ENCODE measurements at places on chromosomes 16 and 17.
A peak's percentile ranks its signal among the peaks of the same experiment; 100 is the strongest.

DNA sequence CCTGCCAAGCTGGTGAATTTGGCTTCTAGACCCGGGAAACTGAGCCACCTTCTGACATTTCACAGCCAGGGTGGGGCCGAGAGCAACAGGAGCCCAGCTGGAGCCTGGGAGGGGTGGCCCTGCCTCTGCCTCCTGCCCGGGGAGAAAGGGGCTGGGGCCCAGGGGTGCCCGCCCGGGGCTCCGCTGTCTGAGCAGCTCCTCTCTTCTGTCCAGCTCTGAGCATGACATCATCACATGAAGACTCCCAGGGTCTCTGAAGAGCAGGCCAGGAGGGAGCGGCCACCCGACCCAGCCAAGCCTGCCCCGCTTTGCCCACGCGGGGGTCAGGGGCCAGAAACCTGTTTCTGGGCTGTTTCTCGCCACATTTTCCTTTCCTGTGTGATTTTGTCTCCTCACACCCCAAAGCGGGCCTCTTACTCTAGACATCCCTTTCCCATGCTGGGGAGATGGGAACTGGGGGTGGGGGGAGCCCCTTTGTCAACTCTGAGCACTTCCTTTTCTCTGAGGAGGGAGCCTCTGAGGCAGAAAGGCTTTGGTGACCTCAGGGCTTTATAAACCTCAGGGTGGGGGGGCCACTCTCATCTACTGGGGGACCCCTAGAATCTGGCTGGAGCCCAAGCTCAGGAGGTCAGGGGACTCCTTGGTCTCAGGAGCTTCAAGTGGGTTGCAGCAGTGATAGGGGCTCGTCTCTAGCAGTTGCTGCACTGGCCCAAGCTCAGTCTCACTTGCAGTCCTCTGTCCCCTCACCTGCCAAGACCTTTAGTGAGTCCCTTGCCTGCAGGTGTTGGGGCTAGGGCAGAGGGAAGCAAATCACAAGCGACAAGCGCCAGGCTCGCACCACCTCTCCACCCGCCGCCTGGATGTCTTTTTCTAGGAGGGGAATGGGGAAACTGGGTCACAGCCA, 7.6 kb downstream of the UBALD2 start:
- no peak for DNase-seq

GRCh38 chr16:89411335-89411850, 79.0 kb downstream of the ANKRD11 start:
- DNase-seq: no peak

GRCh38 chr16:83137894-83138293, 511.1 kb downstream of the CDH13 start:
- DNase-seq: no peak

GRCh38 chr17:3794557-3795389, 6.2 kb downstream of the ITGAE start:
- DNase-seq: no peak

DNA sequence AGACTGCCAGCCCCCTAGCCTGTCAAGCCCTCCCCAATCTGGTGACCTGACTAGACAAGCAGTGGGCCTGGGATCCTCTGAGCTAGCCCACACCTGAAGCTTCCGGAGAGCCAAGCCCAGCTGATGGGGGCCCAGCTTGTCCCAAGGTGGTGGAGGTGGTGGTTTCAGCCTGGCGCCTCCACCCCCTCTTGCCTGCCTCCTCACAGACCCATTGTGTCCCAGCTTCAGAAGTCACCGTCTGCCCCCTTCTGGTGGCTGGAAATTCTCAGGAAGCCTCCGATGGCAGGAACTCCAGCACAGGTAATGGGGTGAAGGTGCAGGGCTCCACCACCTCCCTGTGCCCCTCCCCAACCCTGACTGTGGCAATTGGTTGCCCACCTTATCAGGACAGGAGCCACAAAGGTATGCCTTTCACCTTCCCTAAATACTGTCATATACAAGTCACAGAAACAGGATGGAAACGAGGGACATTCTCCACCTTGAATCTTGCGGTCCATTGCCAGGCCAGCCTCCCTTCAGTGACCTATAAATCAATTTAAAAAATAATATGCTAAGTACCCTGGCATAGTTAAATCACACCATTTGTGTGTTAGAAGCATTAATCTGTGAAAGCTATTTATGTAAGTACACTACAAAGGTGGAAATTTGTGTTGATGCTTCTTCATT, 66.0 kb upstream of the ZNF423 start:
- DNase-seq: no peak

GRCh38 chr16:75319513-75320411, 68.3 kb upstream of the BCAR1 start:
- no peak for DNase-seq

DNA sequence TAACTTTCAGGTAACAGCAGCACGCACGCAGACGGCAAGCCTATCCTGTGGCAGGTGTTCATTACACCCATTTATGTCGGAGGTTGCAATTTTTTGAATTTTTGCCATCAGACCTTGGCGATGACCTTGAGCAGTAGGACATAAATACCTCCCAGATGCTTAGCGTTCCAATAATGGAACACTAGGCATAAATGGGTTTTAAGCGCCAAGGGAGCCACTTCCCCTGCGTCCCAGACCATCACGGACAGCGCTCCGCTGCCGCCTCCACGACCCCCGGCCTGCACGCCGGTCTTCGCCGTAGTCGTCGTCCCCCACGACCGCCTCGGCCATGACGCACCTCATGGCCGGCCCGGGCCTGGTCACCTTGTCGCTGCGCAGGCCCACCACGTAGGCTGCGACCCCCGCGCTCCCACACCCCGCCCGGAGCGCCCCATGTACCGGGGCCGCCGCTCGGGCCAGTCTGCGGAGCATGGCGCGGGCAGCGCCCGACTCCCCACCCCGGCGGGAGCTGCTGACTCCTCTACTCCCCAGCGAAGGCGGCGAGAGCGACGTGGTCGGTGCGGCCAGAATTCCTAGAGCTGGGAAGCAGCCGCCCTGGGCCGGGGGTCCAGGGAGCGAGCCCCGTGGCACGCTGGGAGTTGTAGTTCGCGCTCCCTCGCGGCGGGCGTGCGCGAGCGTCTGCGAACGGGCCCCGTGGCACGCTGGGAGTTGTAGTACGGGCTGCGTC, 22.7 kb downstream of the TMEM235 start:
- peak; percentile 20 for DNase-seq

- DNase-seq: no peak
Observed at GRCh38 chr16:3618769-3619141, 7.3 kb upstream of the SLX4 start.

GRCh38 chr17:46882666-46883065, 31.3 kb downstream of the WNT9B start:
- DNase-seq: no peak

GRCh38 chr17:79797492-79798298, 818 bp upstream of the CBX8 start:
- DNase-seq: peak; percentile 36
